Stimulated activated CD4-positive, alpha-beta T cell treated with anti-CD3 and anti-CD28 coated beads, TNF-alpha, amount 100 ng/mL, for 4 hours (primary cell): ENCODE measurements at places on chromosomes 2 and 18.

GRCh38 chr2:168462543-168463045, 6.5 kb downstream of the CERS6 start:
- DNase-seq, result no peak

DNA sequence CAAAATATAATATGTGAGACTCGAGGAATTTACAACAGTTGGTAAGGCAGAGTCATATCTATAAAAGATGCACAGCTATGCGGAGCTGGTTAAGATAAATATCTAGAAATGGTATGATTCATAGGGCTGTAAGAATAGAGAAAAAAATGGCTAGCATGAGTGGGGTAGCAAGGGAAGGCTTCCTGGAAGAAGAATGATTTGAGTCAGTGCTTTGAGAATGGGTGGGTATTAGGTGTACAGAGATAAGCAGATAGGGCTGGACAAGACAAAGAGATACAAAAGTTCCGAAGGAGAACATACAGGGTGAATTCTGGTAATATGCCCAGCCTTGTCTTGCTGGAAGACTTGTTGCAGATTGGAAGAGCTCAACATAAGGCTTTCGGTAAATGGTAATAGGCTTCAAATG, 291.5 kb upstream of the CCDC68 start:
- no peak for DNase-seq

- DNase-seq, result no peak
Observed at GRCh38 chr2:54387059-54387991, 68.8 kb upstream of the SPTBN1 start.

- no peak for DNase-seq
Observed at GRCh38 chr18:27712066-27712465, 464.9 kb downstream of the CDH2 start.

- no peak for DNase-seq
Observed at GRCh38 chr2:119469661-119470297, 38.1 kb downstream of the TMEM37 start.
